Melanocyte of skin (primary cell): ENCODE measurements at places on chromosomes 7 and 10. TPM values are rescaled to one million over a fixed set of nuclear protein-coding genes. Genes with fewer than 3 reads are reported as not detected.

MDFIC gene
- 29.0 and 39.6 TPM in 2 replicates for total RNA-seq

SLC26A5 gene
- total RNA-seq = under 0.01 TPM in 1 of 2 replicates, not detected in the other

GPR37 gene
- 3.1 and 5.5 TPM in 2 replicates for total RNA-seq

OR2A25 gene
- not detected in 2 replicates for total RNA-seq

FBXL13 gene
- total RNA-seq = 1.00 and 2.0 TPM in 2 replicates

RPS24 gene
- 879 and 1,651 TPM in 2 replicates for total RNA-seq

OGDH gene
- total RNA-seq = 80.7 and 103 TPM in 2 replicates

CDK14 gene
- 1.4 and 5.1 TPM in 2 replicates for total RNA-seq

STEAP1 gene
- 7.9 and 16.7 TPM in 2 replicates for total RNA-seq

CPVL gene
- 1.3 and 4.6 TPM in 2 replicates for total RNA-seq

ACBD7 gene
- 0.46 and 0.67 TPM in 2 replicates for total RNA-seq

CYP2E1 gene
- under 0.01 TPM in 1 of 2 replicates, not detected in the other for total RNA-seq

SEMA3D gene
- 0.36 and 0.69 TPM in 2 replicates for total RNA-seq

EFCAB10 gene
- not detected in 2 replicates for total RNA-seq

AKR1E2 gene
- 0.67 and 14.5 TPM in 2 replicates for total RNA-seq

TRIM24 gene
- total RNA-seq = 7.3 and 8.3 TPM in 2 replicates

ANKRD61 gene
- total RNA-seq = not detected in 2 replicates

ATG9B gene
- under 0.01 TPM in 1 of 2 replicates, not detected in the other for total RNA-seq

MTERF1 gene
- total RNA-seq = 11.4 and 13.4 TPM in 2 replicates

GNAT3 gene
- not detected in 2 replicates for total RNA-seq

PLPP4 gene
- total RNA-seq = 41.6 and 52.1 TPM in 2 replicates

ASB10 gene
- total RNA-seq = not detected in 2 replicates

KLF14 gene
- not detected in 2 replicates for total RNA-seq

IFIT1B gene
- under 0.01 TPM in 1 of 2 replicates, not detected in the other for total RNA-seq

PRKCQ gene
- not detected in 2 replicates for total RNA-seq

VSIR gene
- total RNA-seq = 0.69 and 1.5 TPM in 2 replicates

PRTFDC1 gene
- total RNA-seq = under 0.01 and 1.8 TPM in 2 replicates

WNT2 gene
- not detected in 2 replicates for total RNA-seq

SPDYE18 gene
- not detected in 2 replicates for total RNA-seq

CLRN3 gene
- not detected in 2 replicates for total RNA-seq

NEUROD6 gene
- total RNA-seq = not detected in 2 replicates

CDC14C gene
- not detected in 2 replicates for total RNA-seq

SFTPA1 gene
- total RNA-seq = not detected in 2 replicates

ERVW-1 gene
- not detected in 2 replicates for total RNA-seq

NME8 gene
- total RNA-seq = not detected in 2 replicates

TAS2R5 gene
- 1.00 and 1.4 TPM in 2 replicates for total RNA-seq

INHBA gene
- total RNA-seq = not detected in 2 replicates

GHRHR gene
- total RNA-seq = not detected in 2 replicates

RBAK gene
- total RNA-seq = 8.0 and 12.8 TPM in 2 replicates

TMEM229A gene
- not detected in 2 replicates for total RNA-seq

ZYX gene
- 10.7 and 19.6 TPM in 2 replicates for total RNA-seq

FEZF1 gene
- total RNA-seq = not detected in 2 replicates

OR2A7 gene
- total RNA-seq = 0.73 and 1.4 TPM in 2 replicates

CYP2C19 gene
- total RNA-seq = not detected in 2 replicates

PRSS37 gene
- total RNA-seq = not detected in 2 replicates

SEC31B gene
- 4.8 and 6.2 TPM in 2 replicates for total RNA-seq

DMTF1 gene
- 41.0 and 87.6 TPM in 2 replicates for total RNA-seq

CNPY1 gene
- not detected in 2 replicates for total RNA-seq

STX1A gene
- 7.0 and 8.9 TPM in 2 replicates for total RNA-seq

ADK gene
- total RNA-seq = 18.6 and 22.5 TPM in 2 replicates

CLCN1 gene
- total RNA-seq = not detected in 2 replicates
